ENCODE measurements at places on chromosomes 7 and 10.
A peak's percentile ranks its signal among the peaks of the same experiment; 100 is the strongest.

DNA sequence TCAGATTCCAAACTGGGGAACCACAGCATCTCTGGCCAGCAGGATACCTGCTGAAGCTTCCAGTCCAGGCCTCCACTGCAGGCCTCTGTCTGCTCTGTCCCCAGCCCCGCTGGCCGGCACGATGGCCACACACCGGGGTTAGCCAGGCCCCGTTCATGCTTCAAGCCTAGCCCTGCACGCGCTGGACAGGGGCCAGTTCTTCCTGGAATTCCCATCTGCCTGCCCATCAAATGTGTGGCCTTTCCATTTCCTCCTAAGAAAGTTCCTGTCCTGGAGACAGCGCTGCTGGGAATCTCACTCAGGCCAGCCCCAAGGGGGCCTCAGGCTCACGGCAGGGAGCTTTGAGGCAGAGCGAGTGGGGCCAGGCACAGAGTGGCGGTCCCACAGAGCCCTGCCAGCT lies 18.0 kb downstream of the SH2B2 start:
- H3K4me3 ChIP-seq: no peak overlapping the region
- H3K4me1 ChIP-seq: no peaks in the 10 kb centered on the region
- H3K27ac ChIP-seq: no peak overlapping the region
- no peaks in the 10 kb centered on the region for H3K36me3 ChIP-seq

- H3K27me3 ChIP-seq: no peaks in the 10 kb centered on the region
- H3K4me1 ChIP-seq: no peaks in the 10 kb centered on the region
- H3K36me3 ChIP-seq: no peaks in the 10 kb centered on the region
- DNase-seq: no peak
Observed at GRCh38 chr10:10788761-10789160, 228.9 kb upstream of the CELF2 start.

DNA sequence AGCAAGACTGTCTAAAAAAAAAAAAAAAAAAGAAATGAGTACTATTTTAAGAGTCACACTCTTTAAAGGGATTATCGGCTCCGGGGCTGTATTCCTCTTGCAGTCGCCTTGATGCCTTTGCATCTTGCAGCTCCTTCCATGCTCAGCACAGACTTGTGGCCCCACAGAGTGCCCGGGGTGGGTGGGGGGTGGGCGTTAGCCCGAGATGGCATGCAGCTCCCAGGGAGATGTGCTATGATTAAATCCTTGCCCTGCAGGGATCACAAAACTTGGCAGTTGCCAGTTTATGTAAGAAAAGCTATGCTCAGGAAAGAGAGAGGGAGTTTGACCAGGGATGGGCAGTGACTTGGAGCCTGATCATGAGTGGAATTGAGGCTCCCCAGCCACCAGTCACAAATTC lies 81.9 kb downstream of the CCDC3 start:
- no peak overlapping the region for H3K27ac ChIP-seq
- H3K27me3 ChIP-seq: no peaks in the 10 kb centered on the region
- no peaks in the 10 kb centered on the region for H3K36me3 ChIP-seq
- H3K4me1 ChIP-seq: no peaks in the 10 kb centered on the region
- no peak for DNase-seq
- no peak overlapping the region for H3K4me3 ChIP-seq

DNA sequence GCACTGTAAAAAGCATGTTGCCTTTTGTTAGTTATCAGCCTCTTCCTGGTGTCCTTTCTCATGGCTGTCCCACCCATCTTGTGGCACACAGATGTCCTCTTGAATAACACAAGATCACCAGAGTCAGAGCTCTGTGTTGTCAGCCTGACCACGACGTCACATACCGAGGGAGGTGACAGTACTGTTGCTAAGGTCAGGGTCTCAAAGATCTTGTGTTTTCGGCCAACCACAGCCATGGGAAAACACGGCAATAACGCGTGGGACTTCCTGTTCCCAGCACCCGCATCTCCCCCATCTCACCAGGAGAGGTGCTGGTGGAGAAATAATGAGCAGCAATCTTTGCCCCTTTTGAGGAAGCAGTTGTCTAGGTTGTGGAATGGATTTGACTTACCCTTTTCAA lies 40.4 kb downstream of the NPVF start:
- no peaks in the 10 kb centered on the region for H3K4me1 ChIP-seq
- no peak overlapping the region for H3K27ac ChIP-seq
- no peaks in the 10 kb centered on the region for H3K27me3 ChIP-seq
- H3K36me3 ChIP-seq: no peaks in the 10 kb centered on the region
- DNase-seq: no peak

- no peak overlapping the region for H3K4me3 ChIP-seq
- no peak overlapping the region for H3K27ac ChIP-seq
- DNase-seq: no peak
Observed at GRCh38 chr10:34629084-34629483, 186.0 kb downstream of the PARD3 start.

DNA sequence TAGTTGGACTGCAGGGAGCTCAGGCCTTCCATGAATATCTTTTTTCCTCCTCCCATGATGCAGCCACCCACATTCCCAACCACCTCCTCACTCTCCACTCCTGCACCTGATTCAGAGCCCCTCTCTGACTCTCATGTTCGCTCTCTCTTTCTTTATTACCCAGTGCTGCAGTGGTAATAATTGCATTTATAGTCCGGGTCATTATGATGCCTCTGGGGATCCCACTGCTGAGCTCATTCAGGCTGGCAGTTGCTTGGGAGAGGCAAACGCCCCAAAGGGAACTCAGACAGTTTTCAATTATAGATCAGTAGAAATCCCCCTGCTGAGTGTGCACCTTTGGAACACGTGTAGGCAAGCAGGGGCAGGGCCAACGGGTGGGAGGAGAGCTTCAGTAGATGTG lies 953.0 kb downstream of the GRID1 start:
- H3K27ac ChIP-seq: no peak overlapping the region
- H3K4me3 ChIP-seq: no peak overlapping the region
- no peaks in the 10 kb centered on the region for H3K27me3 ChIP-seq
- DNase-seq: no peak

- H3K27me3 ChIP-seq: no peaks in the 10 kb centered on the region
- H3K4me1 ChIP-seq: no peaks in the 10 kb centered on the region
- no peak overlapping the region for H3K27ac ChIP-seq
- H3K4me3 ChIP-seq: no peak overlapping the region
Observed at GRCh38 chr7:37065779-37066271, 341.5 kb upstream of the AOAH start.

GRCh38 chr10:19819419-19820033 lies 3.3 kb downstream of the PLXDC2 start:
- no peaks in the 10 kb centered on the region for H3K27me3 ChIP-seq
- H3K27ac ChIP-seq: peak overlapping the region; percentile 56
- H3K36me3 ChIP-seq: no peaks in the 10 kb centered on the region
- peak; percentile 73 for DNase-seq
- peak overlapping the region; percentile 87 for H3K4me3 ChIP-seq

- H3K4me1 ChIP-seq: no peaks in the 10 kb centered on the region
- H3K36me3 ChIP-seq: no peaks in the 10 kb centered on the region
- H3K4me3 ChIP-seq: no peak overlapping the region
- DNase-seq: no peak
Observed at GRCh38 chr7:141181812-141182211, 107.9 kb downstream of the TMEM178B start.

- no peak for DNase-seq
- no peaks in the 10 kb centered on the region for H3K27me3 ChIP-seq
- peaks cover 4% of the 10 kb centered on the region for H3K4me1 ChIP-seq
- H3K36me3 ChIP-seq: no peaks in the 10 kb centered on the region
- H3K27ac ChIP-seq: no peak overlapping the region
Observed at GRCh38 chr7:37037286-37037685, 313.0 kb upstream of the AOAH start.

DNA sequence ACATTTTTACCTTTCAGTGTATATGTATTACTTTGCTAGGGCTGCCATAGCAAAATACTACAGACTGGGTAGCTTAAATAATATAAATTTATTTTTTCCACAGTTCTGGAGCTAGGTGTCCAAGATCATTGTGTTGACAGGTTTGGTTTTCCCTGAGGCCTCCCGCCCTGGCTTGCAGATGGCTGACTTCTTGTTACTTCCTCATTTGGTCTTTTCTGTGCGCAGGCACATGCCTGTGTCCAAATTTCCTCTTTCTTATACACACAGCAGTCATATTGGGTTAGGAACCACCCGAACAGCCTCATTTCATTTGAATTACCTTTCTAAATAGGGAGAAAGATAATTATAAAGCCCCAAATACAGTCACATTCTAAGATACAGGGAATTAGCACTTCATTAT lies 521.6 kb upstream of the SORCS1 start:
- no peaks in the 10 kb centered on the region for H3K27me3 ChIP-seq
- H3K4me3 ChIP-seq: no peak overlapping the region
- no peak overlapping the region for H3K27ac ChIP-seq
- no peaks in the 10 kb centered on the region for H3K4me1 ChIP-seq
- no peaks in the 10 kb centered on the region for H3K36me3 ChIP-seq
- peak; percentile 10 for DNase-seq

GRCh38 chr7:123348690-123349089 lies 148.9 kb upstream of the SLC13A1 start:
- no peaks in the 10 kb centered on the region for H3K27me3 ChIP-seq
- H3K4me1 ChIP-seq: no peaks in the 10 kb centered on the region
- no peak overlapping the region for H3K4me3 ChIP-seq

- H3K27ac ChIP-seq: no peak overlapping the region
- H3K4me3 ChIP-seq: no peak overlapping the region
- no peaks in the 10 kb centered on the region for H3K27me3 ChIP-seq
- H3K36me3 ChIP-seq: no peaks in the 10 kb centered on the region
Observed at GRCh38 chr7:143455942-143456341, 12.7 kb downstream of the TAS2R60 start.

DNA sequence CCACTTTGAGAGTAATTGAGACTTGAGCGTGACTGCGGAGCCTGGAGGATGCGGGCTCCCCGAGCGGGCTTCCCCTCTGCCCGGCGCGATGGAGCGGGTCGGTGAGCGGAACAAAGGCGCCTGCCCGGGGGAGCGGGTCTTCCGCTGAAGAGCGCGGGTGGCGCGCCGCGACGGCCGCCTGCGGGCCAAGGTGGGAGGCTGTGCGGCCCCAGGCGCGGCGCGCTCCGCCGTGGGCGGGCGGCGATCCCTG lies at the start of gene GALNT17:
TSS of gene GALNT17 (plus strand) at position 18 of the 250 bp plus-strand sequence.
- H3K4me1 ChIP-seq: no peaks in the 10 kb centered on the region
- H3K27me3 ChIP-seq: peaks cover 18% of the 10 kb centered on the region
- no peak within 1 kb of the TSS for H3K27ac ChIP-seq
- H3K36me3 ChIP-seq: no peaks in the 10 kb centered on the region
- no peak for DNase-seq

GRCh38 chr10:110636932-110637557 lies 7.1 kb upstream of the RBM20 start:
- H3K27ac ChIP-seq: no peak overlapping the region
- peaks cover 2% of the 10 kb centered on the region for H3K27me3 ChIP-seq
- no peak for DNase-seq
- H3K4me3 ChIP-seq: no peak overlapping the region
- H3K4me1 ChIP-seq: no peaks in the 10 kb centered on the region
- no peaks in the 10 kb centered on the region for H3K36me3 ChIP-seq

DNA sequence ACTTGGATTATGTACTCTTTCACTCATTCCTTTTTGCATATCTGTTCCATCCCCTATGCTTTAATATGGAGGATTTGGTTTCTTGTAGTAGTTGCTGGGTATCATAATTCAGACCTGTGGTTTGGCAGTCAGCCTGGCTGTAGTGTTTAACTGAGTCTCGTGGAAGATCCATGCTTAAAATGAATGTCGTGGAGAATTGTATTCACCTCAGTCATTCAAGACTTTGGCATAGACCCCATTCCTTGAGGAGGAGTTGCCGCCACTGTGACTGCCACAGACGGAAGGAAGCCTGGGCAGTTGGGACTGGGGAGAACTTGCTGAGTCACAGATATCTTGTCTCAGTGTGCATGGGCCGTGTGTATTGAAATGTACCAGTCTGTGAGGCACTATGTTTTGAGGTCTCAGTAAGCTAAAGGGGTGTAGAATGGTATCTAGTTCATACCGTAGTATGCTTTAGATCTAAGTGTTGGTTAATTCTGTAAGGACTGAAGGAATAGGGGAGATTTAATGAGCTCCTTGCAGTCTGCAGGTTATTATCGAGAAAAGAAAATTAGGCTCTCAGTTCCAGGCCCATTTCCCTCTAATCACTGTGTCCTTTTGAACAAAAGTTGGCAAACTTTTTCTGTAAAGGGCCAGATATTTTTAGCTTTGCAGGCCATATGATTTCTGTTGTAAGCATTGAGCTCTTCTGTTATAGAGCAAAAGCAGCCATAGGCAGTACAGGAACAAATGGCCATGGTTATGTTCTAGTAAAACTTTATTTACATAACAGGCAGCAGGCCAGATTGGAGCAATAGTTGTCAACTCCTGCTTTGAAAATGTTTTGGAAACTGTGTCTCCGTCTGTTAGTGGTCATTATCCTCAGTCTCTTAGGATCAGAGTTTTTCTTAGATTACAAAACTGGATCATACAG lies 76.8 kb downstream of the TPST1 start:
- peak overlapping the region; percentile 8 for H3K27ac ChIP-seq
- DNase-seq: peak; percentile 45
- H3K4me1 ChIP-seq: peaks cover 27% of the 10 kb centered on the region

DNA sequence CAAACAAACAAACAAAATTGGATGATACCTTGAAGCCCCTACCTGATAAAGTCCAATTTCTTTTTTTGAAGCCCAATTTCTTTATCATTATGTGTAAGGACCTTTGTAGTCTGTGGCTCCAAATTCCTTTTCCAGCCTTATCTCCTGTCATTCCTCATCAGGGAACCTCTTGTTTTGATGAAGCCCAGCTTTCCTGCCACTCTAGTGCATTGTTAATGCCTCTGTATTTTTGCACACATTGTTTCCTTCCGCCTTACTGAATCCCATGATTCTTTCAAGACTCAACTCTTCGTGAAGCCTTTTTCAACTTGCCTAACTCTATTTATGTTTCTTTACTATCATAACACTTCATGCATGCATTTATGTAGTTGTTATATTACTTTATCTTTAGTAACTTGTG lies 3.3 kb downstream of the FBH1 start:
- H3K4me1 ChIP-seq: peaks cover 30% of the 10 kb centered on the region
- H3K27ac ChIP-seq: no peak overlapping the region
- H3K36me3 ChIP-seq: no peaks in the 10 kb centered on the region
- DNase-seq: no peak
- H3K4me3 ChIP-seq: no peak overlapping the region

DNA sequence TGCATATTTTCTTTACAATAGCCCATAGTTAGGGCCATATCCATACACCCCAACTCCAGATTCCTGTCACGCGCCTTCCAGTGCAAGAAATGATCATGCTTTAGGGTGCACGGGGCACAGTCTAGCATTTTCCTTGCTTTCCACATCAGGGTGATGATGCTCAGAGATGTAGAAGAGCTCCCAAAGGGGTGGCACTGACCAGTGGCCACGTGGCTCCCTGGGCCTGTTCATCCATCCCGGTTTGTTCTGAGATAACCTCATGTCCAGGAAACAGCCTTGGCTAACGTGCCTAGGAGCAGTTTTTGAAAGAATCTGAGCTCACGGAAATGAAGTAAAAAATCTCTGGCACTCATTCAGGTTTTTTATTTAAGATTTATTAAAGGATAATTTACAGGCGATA lies 139.3 kb downstream of the GALNT17 start:
- H3K4me1 ChIP-seq: peaks cover 4% of the 10 kb centered on the region
- H3K27ac ChIP-seq: no peak overlapping the region
- H3K36me3 ChIP-seq: no peaks in the 10 kb centered on the region
- no peak overlapping the region for H3K4me3 ChIP-seq
- DNase-seq: peak; percentile 21

- no peak overlapping the region for H3K4me3 ChIP-seq
- no peak for DNase-seq
- peaks cover 8% of the 10 kb centered on the region for H3K36me3 ChIP-seq
- H3K27me3 ChIP-seq: no peaks in the 10 kb centered on the region
- peaks cover 18% of the 10 kb centered on the region for H3K4me1 ChIP-seq
- no peak overlapping the region for H3K27ac ChIP-seq
Observed at GRCh38 chr10:70433581-70434280, 7.8 kb downstream of the NODAL start.

GRCh38 chr10:124603376-124604213 lies 140.6 kb downstream of the FAM53B start:
- no peak overlapping the region for H3K4me3 ChIP-seq
- peaks cover 13% of the 10 kb centered on the region for H3K4me1 ChIP-seq
- DNase-seq: no peak
